ENCODE measurements at places on chromosomes 12 and 14.
A peak's percentile ranks its signal among the peaks of the same experiment; 100 is the strongest.

- DNase-seq: no peak
Measured at GRCh38 chr12:22406627-22407026, 72.1 kb upstream of the ST8SIA1 start.

DNA sequence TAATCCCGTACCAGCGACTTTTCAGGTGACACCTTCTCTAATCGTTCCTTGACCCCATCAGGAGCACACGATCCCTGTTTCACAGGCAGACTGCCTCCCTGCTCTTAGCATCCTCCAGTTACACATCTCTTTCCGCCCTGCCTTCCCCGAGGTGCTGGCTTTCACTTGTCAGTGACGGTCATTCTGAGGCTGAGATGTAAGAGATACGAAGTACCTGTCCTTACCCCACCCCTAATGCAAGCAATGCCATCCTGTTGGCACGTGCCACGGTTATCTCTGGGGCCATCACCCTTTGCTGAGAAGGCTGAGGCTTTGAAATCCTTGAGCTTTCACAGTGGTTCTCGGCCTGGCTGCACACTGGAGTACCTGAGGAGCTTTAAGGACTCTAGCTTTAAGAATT, 24.4 kb downstream of the B4GALNT3 start:
- no peak for DNase-seq

GRCh38 chr12:109182041-109182839, 65.9 kb downstream of the ACACB start:
- no peak for DNase-seq

- no peak for DNase-seq
Measured at GRCh38 chr14:102610968-102611811, 18.7 kb downstream of the RCOR1 start.

DNA sequence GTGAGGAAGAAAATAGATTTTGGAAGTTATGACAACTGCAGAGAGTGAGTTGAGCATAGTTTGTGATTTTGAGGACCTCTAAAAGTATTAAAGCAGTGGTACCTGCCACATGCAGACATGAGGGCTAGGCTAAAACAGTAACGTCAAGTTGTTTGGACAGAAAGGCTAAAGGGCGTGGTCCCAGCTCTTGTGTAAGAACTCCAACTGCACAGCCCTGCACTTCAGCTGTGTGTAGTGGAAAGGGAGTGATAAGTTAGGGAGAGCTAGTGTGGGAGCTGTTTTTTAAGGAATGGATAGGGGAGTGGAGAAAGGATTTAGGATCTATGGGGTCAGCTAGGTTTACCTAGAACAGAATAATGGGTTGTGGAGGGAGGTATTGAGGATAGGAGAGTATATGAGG, 39.5 kb downstream of the TESPA1 start:
- DNase-seq: no peak

- no peak for DNase-seq
Measured at GRCh38 chr14:100533656-100534485, 53.3 kb downstream of the BEGAIN start.

DNA sequence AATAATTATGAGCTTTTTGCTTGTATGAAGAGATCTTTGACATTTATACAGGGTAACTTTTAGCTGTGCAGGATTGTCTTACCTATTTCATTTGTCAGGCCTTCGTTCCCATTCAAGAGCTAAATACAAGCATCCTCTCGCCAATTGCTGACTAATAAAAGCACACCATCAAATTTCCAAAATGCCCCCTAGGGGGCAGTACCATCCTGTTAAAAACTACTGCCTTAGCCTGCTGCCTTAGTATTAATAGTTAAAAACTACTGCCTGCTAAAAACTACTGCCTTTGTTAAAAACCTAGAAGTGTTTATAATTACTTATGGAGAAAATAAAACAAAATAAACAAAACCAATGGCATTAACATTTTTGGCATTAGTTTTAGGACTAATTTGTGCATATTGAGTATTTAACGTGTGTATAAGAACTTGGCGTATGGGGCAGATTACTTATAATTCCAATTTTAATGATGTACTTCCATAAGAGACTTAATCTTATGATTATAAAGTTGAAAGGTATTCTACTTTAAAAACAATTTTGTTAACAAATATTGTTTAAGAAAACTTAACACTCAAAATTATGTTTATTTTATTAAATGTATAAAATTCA, 3.0 kb upstream of the IFI27L2 start:
- peak; percentile 49 for DNase-seq

GRCh38 chr12:3602488-3602887, 111.5 kb downstream of the PRMT8 start:
- no peak for DNase-seq

DNA sequence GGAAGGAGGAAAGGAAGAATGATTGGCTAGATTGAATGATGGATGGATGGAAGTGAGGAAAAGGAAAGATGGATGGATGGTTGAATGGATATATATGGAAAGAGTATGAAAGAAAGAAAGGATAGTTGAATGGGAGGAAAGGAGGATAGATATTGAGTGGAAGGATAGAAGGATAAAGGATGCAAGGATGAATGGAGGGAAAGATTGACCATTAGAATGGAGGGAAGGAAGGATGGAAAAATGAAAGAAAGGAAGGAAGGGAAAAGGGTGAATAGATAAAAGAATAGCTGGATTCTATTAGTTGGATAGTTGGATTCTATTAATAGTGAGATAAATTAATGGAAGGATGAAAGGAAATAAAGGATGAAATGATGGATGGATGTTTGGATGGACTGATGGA, 105.9 kb downstream of the CALM1 start:
- DNase-seq: no peak

- no peak for DNase-seq
Measured at GRCh38 chr12:127416796-127417195, 850.2 kb upstream of the TMEM132C start.

GRCh38 chr12:18415227-18415626, 153.9 kb downstream of the PIK3C2G start:
- DNase-seq: no peak

- peak; percentile 21 for DNase-seq
Measured at GRCh38 chr12:11621797-11622423, 27.6 kb upstream of the ETV6 start.

DNA sequence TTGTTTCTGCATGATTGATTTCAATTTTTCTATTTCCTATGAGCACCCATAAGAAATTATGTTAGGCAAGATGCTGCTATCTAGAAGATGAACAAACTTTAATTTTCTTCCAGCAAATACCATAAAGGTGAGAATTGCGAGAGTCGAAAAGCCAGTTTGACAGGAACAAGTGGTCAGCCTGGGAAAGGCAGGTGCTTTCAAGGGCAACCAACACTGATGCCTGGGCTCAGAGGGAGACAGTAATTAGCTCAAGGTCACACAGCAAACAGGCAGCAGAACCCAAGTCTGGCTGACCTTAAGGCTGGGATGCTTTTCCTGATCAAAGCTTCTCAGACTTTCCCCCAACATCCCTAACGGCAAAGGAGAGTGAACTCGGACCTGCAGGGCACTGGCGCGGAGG, 6.8 kb upstream of the OTUB2 start:
- no peak for DNase-seq

DNA sequence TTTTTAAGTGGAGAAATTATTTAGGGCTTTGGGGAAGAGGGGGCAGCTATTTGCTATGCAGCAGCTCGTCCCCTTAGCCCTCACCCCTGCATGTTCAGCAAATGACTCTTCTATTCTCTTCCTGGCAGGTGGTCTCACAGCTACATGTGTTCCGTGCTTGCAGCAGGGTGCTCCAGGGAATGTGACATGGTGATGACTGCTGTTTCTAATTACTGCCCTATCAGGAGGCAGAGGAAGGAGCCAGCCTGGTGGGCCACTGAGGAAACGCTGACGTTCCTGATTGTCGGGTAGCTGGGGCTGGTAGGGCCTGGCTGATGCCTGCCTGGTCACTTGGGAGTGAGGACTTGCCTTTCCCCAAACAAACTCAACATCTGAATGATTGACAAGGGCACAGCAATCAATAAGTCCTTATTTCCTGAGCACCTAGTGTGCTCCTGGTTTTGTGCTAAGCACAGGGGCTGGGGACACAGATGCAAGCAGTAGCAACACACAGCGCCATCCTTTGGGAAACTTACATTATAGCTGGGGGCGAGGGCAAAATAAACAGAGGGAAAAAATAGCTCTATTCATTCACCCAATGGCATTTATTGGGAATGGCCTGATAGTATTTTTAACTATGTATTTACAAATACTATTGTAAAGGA, 377.8 kb downstream of the FUT8 start:
- DNase-seq: no peak

GRCh38 chr12:47990351-47991105, 13.7 kb downstream of the COL2A1 start:
- DNase-seq: peak; percentile 85

DNA sequence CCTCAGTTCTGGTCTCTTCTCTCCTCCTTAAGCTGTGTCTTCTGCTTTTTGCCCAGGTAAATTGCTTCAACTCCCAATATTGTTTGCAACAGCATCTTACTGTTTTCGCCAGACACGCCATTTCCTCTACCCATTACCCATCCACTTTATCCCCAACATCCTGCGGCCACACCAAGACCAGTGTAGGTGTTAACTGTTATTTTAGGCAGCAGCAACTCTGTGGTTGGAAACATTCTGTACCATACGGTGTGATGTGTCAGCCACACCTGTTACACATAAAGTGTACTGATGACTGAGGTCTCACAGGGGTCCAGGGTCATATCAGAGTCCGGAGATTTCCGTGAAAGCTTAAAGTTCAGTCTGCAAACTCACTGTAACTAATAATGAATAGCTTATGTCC, 21.8 kb upstream of the KLRD1 start:
- DNase-seq: no peak

GRCh38 chr12:96399120-96399918, 920 bp downstream of the CDK17 start:
- DNase-seq: peak; percentile 65

- DNase-seq: no peak
Measured at GRCh38 chr12:28618171-28618570, 427.9 kb downstream of the CCDC91 start.

DNA sequence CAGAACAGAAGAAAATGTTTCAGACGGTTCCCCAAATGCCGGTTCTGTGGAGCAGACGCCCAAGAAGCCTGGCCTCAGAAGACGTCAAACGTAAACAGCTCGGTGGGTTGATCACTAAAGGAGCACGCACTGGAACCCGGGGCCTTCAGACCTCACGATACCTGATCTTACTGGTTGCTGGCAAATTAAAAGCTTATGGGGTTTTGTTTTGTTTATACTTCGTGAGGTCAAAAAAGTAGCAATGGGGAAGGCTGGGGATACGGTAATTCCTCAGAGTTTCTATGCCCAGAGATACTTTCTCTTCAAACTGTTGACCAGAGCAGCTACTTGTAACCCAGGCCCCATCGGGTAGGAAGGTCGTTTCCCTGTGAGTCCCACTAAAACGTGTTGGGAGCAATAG, 1.7 kb downstream of the CDKN1B start:
- no peak for DNase-seq
